B cell (primary cell): ENCODE measurements at places on chromosomes 13 and 19.

DNA sequence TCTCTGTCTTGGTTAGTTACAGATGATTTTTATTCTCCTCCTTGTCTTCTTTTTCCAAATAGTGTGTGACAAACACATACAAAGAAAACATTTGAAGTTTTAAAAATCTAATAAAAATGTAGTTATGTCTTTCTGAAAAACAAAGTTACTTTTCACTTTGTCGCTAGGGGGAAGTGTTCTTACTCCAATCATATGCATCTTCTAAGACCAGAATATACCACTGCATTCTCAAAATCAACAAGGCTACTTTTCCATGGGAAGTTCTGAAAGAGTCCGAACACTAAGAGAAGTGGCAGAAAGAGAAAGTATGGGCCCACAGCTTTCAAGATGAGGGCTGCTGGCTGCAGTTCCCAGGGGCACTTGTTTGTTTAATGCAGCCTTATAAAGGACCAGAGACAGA is 208.9 kb downstream of the DCT start:
- H3K27ac ChIP-seq, result no peak overlapping the region
- H3K4me1 ChIP-seq, result no peaks in the 10 kb centered on the region
- no peak overlapping the region for H3K4me3 ChIP-seq
- H3K36me3 ChIP-seq, result no peaks in the 10 kb centered on the region
- H3K27me3 ChIP-seq, result no peaks in the 10 kb centered on the region
- DNase-seq, result no peak

- no peaks in the 10 kb centered on the region for H3K27me3 ChIP-seq
- no peaks in the 10 kb centered on the region for H3K36me3 ChIP-seq
- no peak for DNase-seq
- H3K4me3 ChIP-seq, result no peak overlapping the region
Measured at GRCh38 chr13:34019870-34020269, 201.9 kb downstream of the RFC3 start.

- no peak overlapping the region for H3K27ac ChIP-seq
- H3K36me3 ChIP-seq, result peaks cover 9% of the 10 kb centered on the region
- no peak overlapping the region for H3K4me3 ChIP-seq
- no peaks in the 10 kb centered on the region for H3K4me1 ChIP-seq
- H3K27me3 ChIP-seq, result no peaks in the 10 kb centered on the region
Measured at GRCh38 chr19:7366701-7367420, 18.1 kb downstream of the ARHGEF18 start.

GRCh38 chr13:65633806-65634205 is 1596.3 kb downstream of the PCDH9 start:
- no peak overlapping the region for H3K27ac ChIP-seq
- no peaks in the 10 kb centered on the region for H3K4me1 ChIP-seq
- H3K4me3 ChIP-seq, result no peak overlapping the region
- H3K27me3 ChIP-seq, result no peaks in the 10 kb centered on the region
- H3K36me3 ChIP-seq, result no peaks in the 10 kb centered on the region

- peak overlapping the region; percentile 82 for H3K27ac ChIP-seq
- DNase-seq, result peak; percentile 83
- H3K4me1 ChIP-seq, result peaks cover 50% of the 10 kb centered on the region
- peak overlapping the region; percentile 85 for H3K4me3 ChIP-seq
Measured at GRCh38 chr19:15331419-15332310, 674 bp downstream of the BRD4 start.

DNA sequence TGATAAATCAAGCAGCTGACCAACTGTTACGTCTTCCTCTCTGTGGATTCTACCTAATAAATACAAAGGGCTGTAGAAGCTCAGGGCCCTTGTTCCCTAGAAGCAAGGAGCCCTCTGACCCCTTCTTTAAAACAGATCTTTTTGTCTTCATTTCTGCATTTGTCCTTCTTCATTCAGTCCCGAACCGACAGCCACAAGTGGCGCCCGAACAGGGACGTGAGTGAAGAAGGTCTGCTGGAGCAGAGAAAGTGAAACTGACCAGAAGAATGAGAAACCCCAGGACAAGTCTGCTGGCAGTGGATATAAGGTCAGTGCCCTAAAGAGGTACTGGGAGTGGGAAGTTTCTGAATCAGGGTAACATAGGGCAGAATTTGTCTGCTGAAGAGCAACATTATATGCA is 13.1 kb downstream of the ZNF773 start:
- H3K27ac ChIP-seq, result no peak overlapping the region
- H3K4me1 ChIP-seq, result no peaks in the 10 kb centered on the region
- H3K36me3 ChIP-seq, result peaks cover 7% of the 10 kb centered on the region
- DNase-seq, result no peak

- no peak overlapping the region for H3K4me3 ChIP-seq
- H3K27ac ChIP-seq, result no peak overlapping the region
- H3K4me1 ChIP-seq, result no peaks in the 10 kb centered on the region
- H3K36me3 ChIP-seq, result no peaks in the 10 kb centered on the region
- no peak for DNase-seq
Measured at GRCh38 chr13:78198419-78198818, 279.8 kb upstream of the EDNRB start.

DNA sequence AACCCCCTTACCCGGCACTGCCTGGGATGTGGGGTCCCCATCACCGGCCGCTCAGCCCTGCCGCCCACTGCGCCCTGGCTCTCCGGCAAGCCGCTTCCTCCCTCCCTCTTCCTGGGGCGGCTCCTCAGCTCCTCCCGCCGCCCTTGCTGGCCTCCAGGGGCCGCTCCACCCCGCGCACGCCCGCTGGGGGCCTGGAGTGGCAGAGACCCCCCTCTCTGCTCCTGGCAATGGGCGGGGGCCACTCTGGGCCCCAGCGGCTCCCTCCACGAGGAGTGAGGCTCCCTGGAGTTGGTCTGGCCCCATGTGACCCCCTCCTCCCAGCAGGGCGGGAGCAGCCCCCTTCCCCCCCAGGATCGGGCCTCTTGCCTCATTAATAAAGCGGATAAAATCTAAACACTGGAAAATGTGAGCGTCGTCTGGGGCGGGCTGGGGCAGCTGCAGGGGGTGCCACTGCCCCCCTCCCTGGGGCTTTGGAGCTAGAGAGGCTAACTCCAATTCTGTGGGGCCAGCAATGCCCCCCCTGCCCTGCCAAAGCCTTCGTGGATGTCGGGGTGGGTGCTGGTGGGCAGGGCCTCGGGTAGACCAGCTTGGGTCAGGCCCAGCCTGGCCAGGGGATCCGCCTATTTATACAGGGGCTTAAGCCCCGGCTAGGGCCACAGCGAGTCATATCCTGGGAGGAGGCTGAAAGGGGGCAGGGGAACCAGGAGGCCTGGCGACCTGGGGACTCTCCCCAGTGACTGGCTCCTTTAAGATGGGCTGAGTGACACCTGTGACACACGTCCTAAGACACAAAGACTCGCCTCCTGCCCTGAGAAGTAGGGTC is at the start of gene PTGER1:
Gene PTGER1, minus strand, starts transcription at position 104 of the 823 bp plus-strand sequence. CDS start 1,034 bp downstream, outside the sequence.
- peaks cover 28% of the 10 kb centered on the region for H3K27me3 ChIP-seq
- peaks cover under 1% of the 10 kb centered on the region for H3K36me3 ChIP-seq
- DNase-seq, result peak; percentile 33
- no peak within 1 kb of the TSS for H3K4me3 ChIP-seq

DNA sequence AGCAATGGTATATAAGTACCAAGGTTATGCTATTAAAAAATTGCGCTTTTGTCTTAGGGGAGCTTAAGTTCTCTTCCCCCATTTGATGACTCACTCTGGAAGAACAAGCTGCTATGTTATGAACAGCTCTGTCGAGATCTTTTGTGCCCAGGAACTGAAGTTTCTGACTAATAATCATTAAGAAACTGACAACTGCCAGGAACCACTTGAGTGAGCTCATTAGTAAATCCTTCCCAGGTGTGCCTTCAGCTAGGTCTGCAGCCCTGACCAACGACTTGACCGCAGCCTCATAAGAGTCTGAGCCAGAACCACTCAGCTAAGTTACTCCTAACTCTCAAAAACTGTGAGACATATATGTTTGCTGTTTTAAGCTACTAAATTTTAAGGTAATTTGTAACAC is 147.8 kb downstream of the SLITRK6 start:
- no peaks in the 10 kb centered on the region for H3K4me1 ChIP-seq
- no peaks in the 10 kb centered on the region for H3K27me3 ChIP-seq
- no peak overlapping the region for H3K4me3 ChIP-seq
- no peaks in the 10 kb centered on the region for H3K36me3 ChIP-seq

GRCh38 chr13:43776501-43777079 is 10.2 kb downstream of the ENOX1 start:
- H3K4me1 ChIP-seq, result no peaks in the 10 kb centered on the region
- DNase-seq, result no peak
- no peaks in the 10 kb centered on the region for H3K36me3 ChIP-seq
- H3K4me3 ChIP-seq, result no peak overlapping the region
- no peaks in the 10 kb centered on the region for H3K27me3 ChIP-seq
- no peak overlapping the region for H3K27ac ChIP-seq

DNA sequence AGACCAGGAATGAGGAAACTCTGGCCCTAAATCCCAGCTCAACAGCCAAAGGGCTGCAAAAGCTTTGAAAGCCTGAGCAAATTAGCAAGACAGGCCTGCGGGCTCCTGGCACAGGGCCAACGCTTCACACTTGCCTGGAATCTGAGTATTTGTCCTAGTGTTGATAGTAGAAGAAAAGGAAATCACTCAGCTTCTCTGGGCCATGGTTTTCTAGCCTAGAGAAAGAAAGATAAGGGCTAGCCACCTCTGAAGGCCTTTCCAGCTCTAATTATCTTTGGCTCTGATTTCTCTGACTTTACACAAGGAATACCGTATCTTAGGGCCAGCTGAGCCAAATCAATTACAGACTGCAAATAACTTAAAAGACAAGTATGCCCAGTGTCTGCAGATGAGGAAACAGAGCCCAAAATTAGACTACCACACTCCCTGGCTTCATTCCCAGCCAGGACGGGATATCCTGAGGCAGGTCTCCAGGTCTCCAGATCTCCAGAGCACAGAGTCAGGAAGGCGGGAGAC is 69.6 kb downstream of the STK24 start:
- H3K4me1 ChIP-seq, result peaks cover 93% of the 10 kb centered on the region
- H3K27ac ChIP-seq, result peak overlapping the region; percentile 94
- no peaks in the 10 kb centered on the region for H3K27me3 ChIP-seq

GRCh38 chr19:873084-873483 is 13.6 kb downstream of the CFD start:
- no peaks in the 10 kb centered on the region for H3K36me3 ChIP-seq
- peak; percentile 83 for DNase-seq
- peaks cover 17% of the 10 kb centered on the region for H3K4me1 ChIP-seq
- H3K4me3 ChIP-seq, result no peak overlapping the region
- no peaks in the 10 kb centered on the region for H3K27me3 ChIP-seq

- H3K27ac ChIP-seq, result no peak overlapping the region
- H3K4me3 ChIP-seq, result no peak overlapping the region
- H3K27me3 ChIP-seq, result no peaks in the 10 kb centered on the region
Measured at GRCh38 chr13:58300224-58300623, 668.7 kb downstream of the PCDH17 start.
